ENCODE measurements at places on chromosomes 3 and 15.

- no peak for DNase-seq
Observed at GRCh38 chr15:62297933-62298332, 132.8 kb upstream of the C2CD4B start.

GRCh38 chr15:39174332-39174731 lies 406.5 kb upstream of the THBS1 start:
- no peak for DNase-seq

GRCh38 chr3:177578488-177578887 lies 381.2 kb upstream of the TBL1XR1 start:
- DNase-seq: no peak

DNA sequence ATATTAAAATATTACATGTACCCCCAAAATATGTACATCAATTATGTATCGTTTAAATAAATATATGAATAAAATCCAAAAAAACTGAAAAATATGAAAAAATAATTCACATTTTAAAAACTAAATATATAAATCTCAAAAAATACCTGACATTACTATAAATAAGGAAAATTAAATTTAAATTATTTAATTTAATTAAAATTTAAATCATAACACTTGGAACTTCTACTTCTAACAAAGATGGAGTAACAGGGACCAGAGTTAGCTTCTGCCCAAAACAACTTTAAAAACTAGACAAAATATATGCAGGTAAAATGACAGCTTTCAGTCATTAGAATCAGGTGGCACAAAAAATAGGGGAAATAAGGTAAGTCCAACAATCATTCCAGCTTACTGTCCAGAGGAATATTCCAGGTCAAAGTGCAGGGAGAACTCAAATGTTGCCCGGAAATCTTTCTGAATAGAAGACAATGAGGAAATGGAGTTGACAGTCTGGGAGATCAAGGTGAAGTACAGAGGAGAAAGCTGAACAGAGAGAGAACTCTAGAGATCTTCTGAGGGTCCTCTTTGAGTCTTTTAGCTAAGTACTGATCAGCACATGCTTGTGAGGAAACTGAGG lies 207.7 kb upstream of the ATP11B start:
- DNase-seq: no peak

DNA sequence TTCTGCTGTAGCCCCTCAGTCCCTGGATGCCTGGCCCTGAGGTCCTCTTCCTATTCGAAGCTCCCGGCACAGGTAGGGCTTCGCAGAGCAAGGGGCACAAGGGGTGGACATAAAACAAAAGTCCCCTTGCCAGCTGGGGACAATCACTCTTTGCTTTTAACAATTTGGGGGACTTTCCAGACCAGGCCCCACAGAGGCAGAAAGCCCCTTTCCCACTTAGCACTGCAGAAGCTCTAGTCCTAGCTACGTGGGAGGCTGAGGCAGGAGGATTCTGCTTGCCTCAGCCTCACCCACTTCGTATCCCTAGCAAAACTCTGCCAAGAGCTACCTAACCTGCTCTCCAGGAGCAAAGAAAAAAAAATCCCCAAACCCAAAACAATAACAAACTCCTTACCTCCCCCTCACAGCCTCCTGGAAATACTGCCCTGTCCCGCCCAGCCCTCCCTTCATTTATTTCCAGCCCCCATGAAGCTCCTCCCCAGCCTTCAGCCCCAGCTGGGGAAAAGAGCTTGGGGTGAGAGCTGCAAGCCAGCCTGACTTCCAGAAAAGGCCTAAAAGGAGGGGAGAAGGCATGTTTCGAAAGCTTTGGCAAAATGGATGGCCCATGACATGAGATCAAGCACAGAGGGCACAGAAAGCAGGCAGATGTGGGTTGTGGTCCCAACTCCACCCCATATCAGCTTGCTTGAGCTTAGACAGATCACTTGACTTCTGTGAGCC lies at the start of gene CIDEC:
Gene CIDEC, minus strand, starts transcription at position 424 of the 720 bp plus-strand sequence. CDS start 1,767 bp downstream, outside the sequence.
- no peak for DNase-seq

DNA sequence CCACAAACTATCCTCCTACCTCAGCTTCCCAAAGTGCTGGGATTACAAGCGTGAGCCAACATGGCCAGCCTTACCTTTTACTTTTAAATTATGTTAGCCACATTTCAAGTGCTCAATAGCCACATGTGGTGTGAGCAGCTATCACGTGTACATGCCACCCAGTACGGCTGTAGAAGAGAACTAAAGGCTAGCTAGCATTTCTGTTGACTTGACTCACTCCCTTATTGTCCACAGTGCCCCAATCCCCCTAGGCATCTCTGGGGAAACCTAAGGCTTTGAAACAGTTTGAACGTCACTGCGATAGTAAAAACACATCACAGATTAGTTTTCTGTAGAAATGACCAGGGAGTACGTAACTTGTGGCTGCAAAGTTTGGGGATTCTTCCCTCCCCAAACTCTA lies 12.0 kb downstream of the C15orf40 start:
- no peak for DNase-seq

- no peak for DNase-seq
Observed at GRCh38 chr3:175965036-175965435, 1105.9 kb downstream of the NAALADL2 start.

DNA sequence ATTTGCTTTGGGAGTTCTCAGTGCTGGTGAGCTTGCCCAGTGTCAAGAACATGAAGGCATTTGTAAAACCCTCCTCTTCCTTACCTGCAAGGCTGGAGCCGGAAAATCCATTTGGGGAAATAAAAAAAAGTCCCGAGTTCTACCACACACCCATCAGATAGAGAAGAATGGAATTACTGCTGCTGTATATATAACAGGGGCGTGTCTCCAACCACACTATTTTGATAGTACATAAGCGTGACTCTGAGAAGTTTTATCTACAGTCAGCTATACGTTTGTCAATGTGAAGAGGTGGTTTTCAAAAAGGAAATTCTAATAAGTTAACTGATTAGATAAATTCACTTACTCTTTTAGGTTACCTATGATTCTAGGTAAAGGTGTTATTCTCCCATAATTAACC lies 1.3 kb upstream of the CPA3 start:
- no peak for DNase-seq

- DNase-seq: no peak
Observed at GRCh38 chr3:135084405-135084804, 289.3 kb downstream of the EPHB1 start.

GRCh38 chr3:16842272-16843270 lies 42.2 kb upstream of the PLCL2 start:
- DNase-seq: peak; percentile 69

DNA sequence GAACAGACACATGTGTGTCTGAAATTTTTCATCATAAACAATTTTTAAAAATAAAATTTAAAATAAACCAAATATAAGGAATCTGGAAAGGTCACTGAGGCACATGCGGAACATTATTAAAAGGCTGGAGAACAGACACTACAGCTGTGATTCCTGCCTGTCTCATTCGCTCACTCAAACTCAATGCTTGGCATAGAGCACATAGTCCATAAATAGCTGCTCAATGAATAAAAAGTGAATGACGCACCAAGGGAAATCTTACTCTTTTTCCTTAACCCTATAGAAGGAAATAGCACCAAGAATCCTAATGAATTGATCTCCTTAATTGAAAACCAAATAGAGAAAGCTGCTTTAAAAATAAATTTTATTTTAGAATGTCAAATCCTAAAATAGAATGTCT lies 98.4 kb downstream of the FSIP1 start:
- DNase-seq: no peak

- no peak for DNase-seq
Observed at GRCh38 chr3:38334142-38335055, 12.2 kb upstream of the XYLB start.

DNA sequence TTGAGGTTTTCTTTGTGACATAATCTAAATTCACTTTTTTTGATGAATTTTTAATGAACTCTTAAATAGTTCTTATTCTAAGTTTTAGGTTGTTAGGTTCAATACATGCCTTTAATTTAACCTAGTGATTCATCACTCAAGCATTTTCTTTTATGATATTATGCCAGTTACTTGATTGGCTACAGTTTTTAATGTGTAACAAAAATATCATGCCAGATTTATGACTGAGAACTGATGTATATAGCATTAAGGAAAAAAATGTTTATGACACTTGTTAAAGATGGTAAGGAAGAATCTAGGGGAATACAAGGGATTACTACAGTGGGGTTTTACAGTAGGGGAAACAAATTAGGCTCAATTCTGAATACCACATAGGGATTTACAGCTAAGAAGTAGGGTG lies 103.1 kb downstream of the VGLL3 start:
- DNase-seq: no peak

DNA sequence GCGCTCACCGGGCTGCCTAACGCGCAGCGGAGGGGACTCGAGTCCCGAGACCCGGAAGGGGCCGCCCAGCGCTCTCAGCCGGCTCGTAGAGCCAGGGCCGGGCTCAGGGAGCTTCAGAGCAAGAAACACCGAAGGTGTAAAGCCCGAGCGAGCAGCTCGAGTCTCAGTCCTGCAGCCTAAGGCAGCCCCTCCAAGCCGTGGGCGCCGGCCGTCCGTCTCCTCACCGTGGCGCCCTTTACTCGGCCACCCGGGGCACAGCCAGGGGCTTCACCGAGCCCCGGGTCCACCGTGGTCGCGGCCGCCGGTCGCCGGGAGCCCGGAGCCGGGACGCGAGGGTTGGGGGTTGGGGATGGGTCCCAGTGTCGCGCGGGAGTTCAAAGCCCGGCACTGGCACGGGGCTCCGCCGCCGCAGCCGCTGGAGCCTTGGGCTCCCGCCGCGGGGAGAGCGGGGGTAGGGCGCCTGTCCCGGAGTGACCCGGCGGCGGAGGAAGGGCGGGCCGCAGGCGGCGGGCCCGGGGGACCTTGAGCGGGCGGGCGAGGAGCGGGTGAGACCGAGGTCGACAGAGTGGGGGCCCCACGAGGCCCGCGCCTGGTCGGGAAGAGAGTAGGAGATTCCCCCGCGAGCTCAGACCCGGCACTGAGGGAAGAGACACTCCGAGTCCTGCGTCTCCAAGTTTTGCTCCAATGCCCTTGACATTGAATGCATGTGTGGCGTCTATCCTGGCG lies 26.9 kb upstream of the THRB start:
- DNase-seq: no peak

DNA sequence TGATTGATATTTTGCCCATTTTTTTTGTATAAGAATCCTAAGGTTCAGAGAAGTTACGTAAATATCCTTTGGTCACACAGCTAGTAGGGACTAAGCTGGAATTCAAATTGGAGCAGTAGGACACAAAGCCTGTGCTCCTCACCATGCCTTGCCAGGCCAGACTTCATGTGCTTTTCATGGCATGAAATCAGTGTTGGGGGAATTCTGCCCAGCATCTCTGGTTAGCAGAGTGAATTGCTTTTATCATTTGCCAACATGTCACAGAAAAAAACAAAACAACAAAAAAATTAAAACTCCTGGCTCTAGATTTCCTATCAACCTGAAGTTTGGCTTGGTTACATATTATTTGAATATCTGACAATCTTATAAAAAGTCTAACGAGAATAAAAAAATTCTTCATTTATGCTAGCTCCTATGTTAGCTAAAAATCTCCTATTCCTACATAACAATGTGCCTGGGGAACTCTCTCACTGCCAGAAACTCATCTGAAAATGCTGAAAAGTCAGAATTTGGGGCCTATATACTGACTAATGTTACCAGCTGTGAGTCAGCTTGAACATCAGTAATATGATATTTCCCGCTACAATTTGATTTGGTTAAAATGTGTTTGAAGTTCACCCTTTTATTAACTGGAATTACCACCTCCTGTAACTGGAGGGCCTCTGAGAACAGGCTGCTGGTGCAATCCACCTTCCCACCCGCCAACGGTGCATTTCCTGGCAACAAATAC lies 141.7 kb downstream of the TIGIT start:
- no peak for DNase-seq

All from CD4-positive, alpha-beta T cell (primary cell).